ENCODE measurements at places on chromosomes 11 and 22. TPM values are rescaled to one million over a fixed set of nuclear protein-coding genes. Genes with fewer than 3 reads are reported as not detected.

OR52E8 gene
- total RNA-seq = not detected

TESMIN gene
- total RNA-seq = 0.46 TPM

CST6 gene
- 1.5 TPM for total RNA-seq

NRGN gene
- total RNA-seq = 6.4 TPM

MS4A15 gene
- not detected for total RNA-seq

GP1BB gene
- total RNA-seq = 5.5 TPM

KDM4F gene
- not detected for total RNA-seq

MIF gene
- 317 TPM for total RNA-seq

OLFML1 gene
- 5.3 TPM for total RNA-seq

RFPL1 gene
- total RNA-seq = not detected

DNA sequence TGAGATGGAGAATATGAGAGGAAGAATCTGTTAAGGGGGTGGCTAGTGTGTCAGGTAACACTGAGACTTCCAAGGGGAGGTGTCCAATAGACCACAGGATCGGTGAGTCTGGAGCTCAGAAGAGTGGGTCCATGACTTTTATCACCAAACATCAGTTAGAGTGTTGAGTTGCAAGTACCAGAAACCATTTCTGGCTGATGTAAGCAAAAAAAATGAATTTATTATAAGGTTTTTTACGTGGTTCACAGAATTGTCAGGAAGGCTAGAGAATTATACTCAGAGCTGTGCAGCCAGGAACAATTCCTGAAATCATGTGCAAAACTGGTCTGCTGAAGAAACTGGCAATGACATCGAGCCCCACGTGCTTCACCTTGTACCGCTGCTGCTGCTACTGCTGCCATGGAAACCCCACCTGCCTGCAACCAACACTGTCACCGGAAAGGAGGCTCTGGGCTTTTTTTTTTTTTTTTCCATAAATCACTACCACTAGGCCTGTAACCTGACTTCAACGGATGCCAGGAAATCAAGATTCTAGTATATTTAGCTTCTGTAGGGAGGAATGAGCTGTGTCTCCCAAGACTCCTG is 16.6 kb upstream of the STK33 start:
- no peak for DNase-seq

DNA sequence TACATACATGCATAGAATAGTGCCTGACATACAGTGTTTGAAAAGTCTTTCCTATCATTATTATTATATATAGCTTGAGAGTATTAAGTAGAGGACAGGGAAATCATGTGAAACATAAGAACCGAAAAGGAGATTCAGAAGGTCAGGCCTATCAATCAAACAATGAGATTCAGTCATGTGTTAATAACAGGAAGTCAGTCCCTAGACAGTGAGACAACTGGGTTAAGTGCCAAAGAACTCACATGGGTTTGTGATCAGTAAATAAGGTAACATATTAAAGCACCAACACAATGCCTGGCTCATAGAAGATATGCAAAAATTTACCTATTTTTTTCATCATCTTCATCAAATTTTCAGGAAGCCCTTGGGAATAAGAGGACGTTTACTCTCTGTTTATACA is 174.3 kb upstream of the FAT3 start:
- no peak for DNase-seq

- no peak for DNase-seq
Measured at GRCh38 chr11:33214767-33215166, 42.4 kb upstream of the HIPK3 start.

GRCh38 chr22:48867891-48868290 is 959.8 kb downstream of the BRD1 start:
- peak; percentile 5 for DNase-seq

DNA sequence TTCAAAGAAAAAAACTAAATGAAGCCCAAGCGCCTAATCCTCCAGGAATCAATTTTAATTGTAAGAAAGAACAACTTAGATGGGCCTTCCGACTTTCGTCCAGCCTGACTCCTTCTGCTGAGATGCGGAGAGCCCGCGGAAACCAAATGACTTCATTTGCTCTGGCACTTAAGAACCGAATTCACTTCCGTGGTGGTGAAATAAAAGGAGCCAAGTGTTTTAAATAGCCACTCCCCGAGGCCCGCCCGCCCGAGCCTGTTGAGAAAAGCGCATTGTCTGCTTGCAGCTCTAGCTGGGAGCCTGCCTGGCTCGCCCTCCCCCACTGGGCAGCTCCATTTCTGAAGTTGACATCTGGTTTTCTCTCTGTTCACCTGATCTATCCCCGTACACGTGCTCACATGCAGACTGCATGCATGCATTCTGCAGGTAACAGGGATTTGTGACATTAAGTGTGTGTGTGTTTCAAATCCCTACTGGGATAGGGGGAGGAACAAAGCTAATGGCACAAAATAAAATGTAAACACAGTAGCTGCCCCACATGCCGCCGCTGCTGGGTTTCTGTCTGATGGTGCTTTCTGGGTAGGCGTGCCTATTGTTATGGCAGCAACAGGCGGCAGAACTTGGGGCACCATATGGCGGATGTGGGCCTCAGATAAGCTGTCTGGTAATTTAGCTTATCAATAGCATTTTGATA is 6.2 kb downstream of the TEAD1 start:
- peak; percentile 89 for DNase-seq

DNA sequence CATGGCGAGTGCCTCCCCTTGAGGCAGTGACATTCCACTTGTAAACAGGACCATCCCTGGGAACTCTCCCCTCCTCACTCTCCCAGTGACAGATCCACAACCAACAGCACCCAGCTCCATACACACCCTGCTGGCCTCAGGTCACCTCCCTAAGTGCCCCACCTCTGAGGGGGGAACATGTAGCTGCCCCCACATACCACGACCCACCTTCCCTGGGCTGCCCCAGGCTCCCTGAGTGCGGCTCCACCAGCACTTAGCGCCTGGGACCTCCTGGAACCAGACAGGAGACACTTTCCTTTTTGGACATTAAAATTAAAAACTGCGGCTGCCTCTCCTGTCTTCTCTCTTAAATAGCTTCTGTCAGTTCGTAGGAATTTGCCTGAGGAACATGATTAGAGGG is 1140.1 kb downstream of the BRD1 start:
- DNase-seq = no peak

GRCh38 chr11:119512369-119512768 is 89.4 kb upstream of the THY1 start:
- no peak for DNase-seq

DNA sequence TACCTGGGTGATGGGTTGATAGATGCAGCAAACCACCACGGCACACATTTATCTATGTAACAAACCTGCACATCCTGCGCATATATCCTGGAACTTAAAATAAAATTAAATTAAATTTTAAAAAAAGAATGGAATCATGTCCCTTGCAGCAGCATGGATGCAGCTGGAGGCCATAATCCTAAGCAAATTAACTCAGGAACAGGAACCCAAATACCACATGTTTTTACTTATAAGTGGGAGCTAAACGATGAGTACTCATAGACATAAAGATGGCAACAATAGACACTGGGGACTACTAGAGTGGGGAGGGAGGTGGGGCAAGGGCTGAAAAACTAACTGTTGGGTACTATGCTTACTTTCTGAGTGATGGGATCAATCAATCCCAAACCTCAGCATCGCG is 40.9 kb downstream of the CWC15 start:
- DNase-seq = no peak

DNA sequence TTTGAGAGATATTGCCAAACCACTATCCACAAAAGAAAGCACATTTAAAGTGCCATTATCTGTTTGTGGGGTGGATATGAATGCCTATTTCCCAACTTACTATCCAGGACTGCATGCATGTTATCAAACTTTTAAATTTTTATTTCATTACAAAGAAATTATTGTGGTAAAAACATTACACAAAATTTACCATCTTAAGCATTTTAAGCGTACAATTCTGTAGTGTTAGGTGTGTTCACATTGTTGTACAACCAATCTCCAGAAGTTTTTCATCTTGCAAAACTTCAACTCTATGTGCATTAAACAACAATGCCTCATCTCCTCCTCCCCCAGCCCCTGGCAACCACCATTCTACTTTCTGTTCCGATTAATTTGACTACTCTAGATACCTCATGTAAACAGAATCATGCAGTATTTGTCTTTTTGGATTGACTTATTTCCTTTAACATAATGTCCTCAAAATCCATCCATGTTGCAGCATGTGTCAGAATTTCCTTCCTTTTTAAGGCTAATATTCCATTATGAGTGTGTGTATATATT is 17.6 kb upstream of the CD44 start:
- DNase-seq = no peak

DNA sequence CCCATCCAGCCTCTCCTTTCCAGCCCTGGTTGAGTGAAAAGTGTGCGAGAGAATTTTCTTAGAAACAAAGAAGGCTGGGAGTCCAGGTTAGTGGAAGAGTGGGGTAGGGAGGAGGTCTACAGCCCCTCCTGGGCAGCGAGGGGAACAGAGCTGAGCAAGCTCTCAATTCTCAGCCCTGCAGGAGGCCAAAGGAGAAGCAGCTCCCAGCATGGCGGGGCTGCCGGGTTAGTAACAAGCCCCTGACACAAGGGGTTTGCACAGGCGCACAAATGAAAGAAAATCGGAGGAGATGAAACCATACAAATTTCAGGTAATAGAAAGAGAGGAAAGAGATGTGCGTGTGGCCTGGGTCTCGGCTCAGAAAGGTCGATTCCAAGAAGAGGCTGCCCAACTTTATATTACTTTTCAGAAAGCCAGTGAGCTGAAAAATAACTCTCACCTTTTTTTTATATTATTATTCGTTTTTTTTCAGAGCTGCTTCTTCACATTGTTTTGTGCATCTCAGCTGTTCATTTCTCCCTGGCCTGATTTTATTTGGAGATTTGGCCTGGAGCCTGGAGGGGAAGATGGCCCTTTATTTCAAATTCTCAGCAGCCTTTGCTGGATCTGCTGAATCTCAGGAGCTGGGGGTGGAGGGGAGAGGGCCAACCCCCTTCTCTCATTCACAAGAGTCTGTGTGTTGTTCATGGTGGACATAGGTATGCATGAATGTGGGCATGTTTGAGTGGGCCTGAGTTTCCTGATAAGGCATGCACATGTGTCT is 583.2 kb downstream of the BUD13 start:
- peak; percentile 69 for DNase-seq

DNA sequence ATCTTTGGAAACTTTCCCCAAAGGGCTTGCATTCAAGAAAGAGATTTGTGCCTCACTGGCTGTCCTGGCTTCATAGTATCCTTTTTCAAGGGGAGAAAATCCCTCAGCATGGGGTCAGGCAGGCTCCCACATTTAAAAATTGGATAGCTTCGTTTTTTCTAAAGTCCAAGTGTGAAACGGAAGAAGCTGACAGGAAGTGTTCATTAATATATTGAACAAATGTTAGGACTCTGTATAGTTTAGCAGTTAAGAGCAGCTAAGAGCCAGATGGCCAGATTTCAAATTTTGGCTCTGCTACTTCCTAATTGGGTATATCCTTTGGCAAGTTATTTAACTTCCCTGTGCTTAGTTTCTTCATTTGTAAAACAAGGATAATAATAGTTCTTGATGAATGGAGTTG is 354.9 kb upstream of the FAT3 start:
- no peak for DNase-seq

DNA sequence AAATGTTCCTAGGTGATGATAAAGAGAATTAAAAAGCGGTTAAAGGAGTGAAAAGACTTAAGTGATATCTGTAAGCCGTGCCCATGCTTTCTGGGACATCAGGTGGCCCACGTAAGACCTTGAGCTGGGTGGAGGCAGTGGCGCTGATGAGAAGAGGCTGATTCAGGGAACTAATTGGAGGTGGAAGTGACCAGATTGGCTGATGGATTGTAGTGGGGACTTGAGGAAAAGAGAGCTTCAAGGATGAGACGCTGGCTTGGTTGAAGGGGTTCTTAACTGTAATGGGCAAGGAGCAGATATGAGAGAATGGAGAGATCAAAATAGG is 69.1 kb upstream of the EP300 start:
- DNase-seq = no peak

GRCh38 chr11:86577644-86578636 is 94.5 kb downstream of the ME3 start:
- no peak for DNase-seq

GRCh38 chr22:19722982-19723231 is 432 bp upstream of the GP1BB start:
- DNase-seq = no peak

DNA sequence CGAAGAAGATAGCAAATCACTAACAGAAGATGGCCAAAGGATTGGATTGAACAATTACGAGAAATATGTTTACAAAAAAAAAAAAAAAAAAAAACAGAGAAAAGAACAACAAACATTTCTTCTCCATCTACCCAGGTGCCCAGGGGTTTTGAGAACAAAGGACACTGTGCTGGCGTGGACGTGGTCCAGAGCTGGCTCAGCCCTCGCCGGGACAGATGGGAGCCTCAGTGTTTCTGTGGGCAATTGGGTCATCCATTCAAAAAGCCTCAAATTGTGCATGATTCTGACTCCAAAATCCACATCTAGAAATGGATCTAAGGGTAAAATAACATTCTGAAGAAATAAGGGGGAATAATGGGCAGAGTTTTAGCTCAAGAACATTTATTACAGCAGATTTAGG is 63.1 kb downstream of the DHCR7 start:
- no peak for DNase-seq

DNA sequence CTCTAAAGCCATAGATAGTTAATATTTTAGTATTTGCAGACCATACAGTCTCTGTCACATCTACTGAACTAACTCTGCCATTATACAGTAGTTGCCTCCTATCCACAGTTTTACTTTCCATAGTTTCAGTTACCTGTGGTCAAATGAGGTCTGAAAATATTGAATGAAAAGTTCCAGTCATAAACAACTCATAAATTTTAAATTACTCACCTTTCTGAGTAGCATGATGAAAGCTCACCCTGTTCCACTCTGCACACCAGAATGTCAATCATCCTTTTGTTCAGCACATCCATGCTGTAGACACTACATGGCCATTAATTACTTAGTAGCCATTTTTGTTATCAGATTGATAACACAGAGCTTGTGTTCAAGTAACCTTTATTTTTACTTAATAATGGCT is 51.7 kb upstream of the ME3 start:
- no peak for DNase-seq

GRCh38 chr11:114257621-114258558 is 38.3 kb upstream of the NNMT start:
- DNase-seq = peak; percentile 76

DNA sequence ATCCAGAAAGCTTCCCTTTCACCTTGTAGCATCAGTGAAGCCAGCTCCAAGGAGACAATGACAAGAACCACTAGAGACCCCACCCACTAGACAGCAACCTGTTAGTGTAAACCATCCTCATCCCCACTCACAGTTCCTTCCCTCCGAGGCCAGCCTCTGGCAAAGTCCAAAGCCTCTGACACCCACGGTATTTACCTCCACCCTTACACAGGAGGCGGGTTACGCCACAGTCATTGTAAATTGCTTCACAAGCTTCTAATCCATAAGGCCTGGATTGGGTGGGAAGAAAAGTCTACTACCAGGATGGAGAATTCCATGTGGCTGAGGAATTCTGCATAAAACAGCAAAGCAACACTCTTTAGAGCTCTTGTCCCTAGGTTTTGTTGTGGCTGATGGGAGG is 287.4 kb downstream of the BUD13 start:
- DNase-seq = peak; percentile 31

GRCh38 chr22:35274154-35274871 is 17.0 kb downstream of the HMGXB4 start:
- DNase-seq = no peak

GRCh38 chr11:20109731-20110445 is 50.4 kb downstream of the DBX1 start:
- DNase-seq = no peak
